ENCODE measurements at places on chromosomes 3 and 15.

GRCh38 chr15:85704720-85705429, 89.8 kb downstream of the KLHL25 start:
- no peak for DNase-seq

GRCh38 chr15:47500842-47501241, 216.5 kb upstream of the SEMA6D start:
- no peak for DNase-seq

DNA sequence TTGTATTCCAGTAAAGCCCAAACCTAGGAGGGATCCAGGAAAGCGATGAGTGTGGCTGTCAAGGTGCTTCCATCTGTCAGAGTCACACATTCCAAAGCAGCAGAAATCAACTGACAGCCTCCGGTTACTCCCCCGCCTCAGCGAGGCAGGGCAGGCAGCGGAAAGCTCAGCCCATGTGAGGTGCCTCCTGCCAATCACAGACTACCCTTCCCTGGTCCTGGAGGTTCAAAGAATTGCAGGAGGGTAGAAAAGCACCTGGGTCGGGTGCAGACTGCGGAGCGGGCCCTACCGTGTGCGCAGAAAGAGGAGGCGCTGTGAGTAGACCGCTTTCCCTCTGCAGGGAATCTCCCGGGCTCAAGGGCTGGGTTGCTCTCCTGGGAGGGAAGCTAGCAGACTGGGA, at the start of gene UPK1B:
Gene UPK1B (plus strand): TSS at position 274 of the 400 bp plus-strand sequence. CDS start 13,144 bp downstream, outside the sequence.
- no peak for DNase-seq

DNA sequence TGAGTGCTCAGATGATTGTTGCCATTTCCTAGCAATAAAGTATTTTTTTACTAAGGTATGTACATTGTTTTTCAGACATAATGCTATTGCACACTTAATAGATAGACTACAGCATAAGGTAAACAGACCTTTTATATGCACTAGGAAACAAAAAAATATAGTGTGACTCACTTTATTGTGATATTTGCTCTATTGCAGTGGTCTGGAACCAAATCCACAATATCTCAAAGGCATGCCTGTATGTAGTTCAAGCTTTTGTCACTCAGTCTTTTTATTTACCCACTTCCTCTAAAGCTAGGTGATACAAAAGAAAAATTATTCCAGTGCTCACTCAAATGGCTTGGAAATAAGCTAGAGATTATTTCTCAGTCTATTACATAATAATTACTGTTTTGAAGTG, 209.9 kb upstream of the VEPH1 start:
- DNase-seq, result no peak

- no peak for DNase-seq
These were observed 73.5 kb upstream of the XCR1 start for GRCh38 chr3:46100812-46101211.

DNA sequence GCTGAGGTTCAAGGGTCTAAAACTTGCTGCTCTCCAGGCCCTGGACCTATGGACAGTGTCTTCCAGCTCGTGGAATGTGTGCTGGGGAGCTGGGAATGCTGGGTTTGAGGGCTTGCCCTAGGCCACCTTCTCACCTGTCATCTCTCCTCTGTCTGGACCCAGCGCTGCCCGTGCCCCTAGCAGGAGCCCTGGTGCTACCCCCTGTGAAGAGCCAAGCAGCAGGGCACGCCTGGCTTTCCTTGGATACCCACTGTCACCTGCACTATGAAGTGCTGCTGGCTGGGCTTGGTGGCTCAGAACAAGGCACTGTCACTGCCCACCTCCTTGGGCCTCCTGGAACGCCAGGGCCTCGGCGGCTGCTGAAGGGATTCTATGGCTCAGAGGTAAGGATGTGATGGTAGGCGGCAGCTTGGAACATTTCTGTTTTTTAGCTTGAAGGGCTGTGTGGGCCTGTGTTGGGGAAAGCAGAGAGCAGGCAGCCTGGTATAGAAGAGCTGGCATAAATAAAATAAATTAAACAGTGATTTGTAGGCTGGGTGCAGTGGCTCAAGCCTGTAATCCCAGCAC, 5.1 kb downstream of the CHRD start:
- no peak for DNase-seq

GRCh38 chr3:14093831-14094230, 30.8 kb downstream of the CHCHD4 start:
- no peak for DNase-seq

- DNase-seq, result no peak
These were observed 9.5 kb downstream of the WNT5A start for GRCh38 chr3:55477306-55478303.

DNA sequence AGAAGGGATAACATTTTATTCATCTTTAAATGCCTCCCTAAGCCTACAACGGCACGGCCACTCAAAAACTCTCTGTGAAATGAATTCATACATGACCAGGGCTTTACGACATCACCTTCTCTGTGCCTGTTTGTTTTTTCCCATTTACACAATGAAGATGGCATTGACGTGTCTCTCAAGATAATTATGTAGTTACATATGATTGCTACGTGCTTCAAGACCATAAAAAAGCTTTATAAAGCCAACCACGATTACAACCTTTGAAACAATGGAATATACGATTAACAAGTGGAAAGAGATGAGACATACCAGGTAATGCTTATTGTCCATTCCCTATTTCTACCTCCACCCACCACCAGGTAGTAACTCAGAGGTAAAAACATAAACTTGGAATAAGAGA, 168.4 kb downstream of the P3H2 start:
- DNase-seq, result no peak

DNA sequence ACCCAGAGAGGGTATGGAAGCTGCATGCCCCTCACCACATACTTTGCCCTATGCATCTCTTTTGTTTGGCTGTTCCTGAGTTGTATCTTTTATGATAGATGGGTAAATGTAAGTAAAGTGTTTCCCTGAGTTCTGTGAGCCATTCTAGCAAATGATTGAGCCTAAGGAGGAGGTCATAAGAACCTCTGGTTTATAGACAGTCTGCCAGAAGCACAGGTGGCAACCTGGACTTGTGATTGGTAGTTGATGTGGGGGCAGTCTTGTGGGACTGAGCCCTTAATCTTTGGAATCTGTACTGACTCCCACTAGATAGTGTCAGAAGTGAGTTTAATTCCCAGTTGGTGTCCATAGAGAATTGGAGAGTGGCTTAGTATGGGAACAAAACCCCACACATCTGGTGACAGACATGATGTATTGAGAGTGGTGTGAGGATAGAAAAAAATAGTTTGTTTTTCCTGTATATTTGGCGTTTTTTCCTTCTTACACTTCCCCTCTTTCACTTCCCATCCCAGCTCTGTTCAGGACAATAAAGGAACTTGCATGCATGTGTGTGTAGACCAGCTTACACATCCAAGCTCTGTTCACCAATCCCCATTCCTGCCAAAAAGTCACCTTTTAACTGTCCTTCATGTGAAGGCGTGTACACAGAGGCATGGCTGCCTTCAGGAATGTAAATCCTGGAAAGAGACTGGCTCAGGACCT, 38.1 kb upstream of the SPPL2A start:
- DNase-seq, result no peak

DNA sequence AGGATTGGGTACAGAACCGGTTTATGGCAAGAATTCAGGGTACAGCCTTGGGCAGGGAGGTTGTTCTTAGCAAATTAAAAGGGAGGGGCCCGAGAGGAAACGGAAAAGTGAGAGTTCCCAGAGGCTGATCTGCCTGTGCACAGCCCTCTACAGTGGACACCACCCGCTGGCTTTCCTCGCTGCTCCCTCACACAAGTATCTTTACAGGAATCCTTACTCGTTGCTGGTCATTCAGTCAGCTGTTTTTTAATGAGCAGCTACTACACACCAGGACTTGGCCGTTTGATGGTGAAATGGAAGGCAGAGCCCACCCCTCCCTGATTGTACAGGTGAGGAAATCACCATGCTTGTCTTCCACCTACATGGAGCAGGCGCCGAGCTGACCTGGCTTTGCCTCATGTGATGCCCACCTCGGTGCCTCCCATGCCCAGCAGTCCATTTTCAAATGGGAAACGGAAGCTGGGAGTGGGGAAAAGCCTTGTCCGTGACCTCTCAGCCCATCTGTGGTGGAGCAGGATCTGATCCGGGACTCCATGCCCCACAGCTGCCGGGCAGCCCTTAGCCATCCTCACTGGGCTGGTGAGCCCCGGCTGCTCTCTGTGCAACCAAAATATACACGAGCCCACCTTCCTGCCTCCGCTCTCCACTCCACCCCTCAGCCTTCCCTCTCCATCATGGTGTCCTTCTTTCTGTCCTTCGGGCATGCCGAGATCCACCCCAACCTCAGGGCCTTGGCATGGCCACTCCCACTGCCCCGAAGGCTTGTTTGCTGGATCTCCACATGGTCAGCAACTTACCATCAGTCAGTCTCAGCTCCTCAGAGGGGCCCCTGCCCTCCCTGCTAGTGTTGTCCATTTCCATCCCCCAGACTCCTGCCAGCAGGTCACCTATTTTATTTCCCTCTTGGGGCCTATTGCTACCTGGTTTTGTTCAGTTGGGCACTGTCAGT, 33.3 kb upstream of the FGD5 start:
- no peak for DNase-seq

DNA sequence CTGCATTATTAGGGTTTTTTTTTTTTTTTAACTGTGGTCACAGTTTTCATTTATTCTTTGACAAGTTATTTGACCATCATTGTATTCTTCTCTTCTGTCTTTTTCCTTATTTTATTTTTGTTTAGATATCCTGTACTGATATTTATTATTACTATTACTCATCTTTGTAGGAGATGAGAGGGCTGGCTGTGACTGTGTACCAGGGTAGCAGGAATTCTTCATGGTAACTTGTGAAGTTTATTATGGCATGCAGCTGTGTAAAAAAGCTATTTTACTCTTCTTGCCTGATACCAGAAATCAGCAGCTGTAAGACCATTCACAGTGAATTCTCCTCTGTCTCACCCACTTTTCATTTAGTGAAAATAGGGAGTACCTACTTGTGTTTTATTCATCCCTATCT, 44.5 kb downstream of the ATP6V1A start:
- DNase-seq, result no peak

DNA sequence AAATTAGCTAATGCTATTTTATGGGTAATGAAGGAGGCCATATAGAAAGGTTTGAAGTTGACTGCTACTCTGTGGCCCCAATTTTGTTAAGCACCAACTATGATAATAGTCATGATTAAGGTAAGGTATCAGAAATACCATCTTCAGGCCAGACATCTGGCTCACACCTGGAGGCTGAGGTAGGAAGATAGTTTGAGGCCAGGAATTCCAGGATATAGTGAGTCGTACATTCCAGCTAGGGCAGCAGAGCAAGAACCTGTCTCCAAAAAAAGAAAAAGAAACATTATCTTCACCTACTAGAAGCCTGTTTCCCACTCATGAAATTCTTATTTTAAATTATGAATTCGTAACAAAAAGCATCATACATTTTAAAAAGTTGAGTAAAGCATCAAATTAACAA, 64.4 kb downstream of the LRRC28 start:
- DNase-seq, result no peak

- no peak for DNase-seq
These were observed 4.3 kb upstream of the COPG1 start for GRCh38 chr3:129245141-129245540.

- DNase-seq, result no peak
These were observed 17.4 kb upstream of the KLHL6 start for GRCh38 chr3:183572935-183573334.

- no peak for DNase-seq
These were observed 256.6 kb downstream of the CNTN3 start for GRCh38 chr3:74357881-74358280.

- no peak for DNase-seq
These were observed 23.6 kb upstream of the RPL35A start for GRCh38 chr3:197926418-197926817.

DNA sequence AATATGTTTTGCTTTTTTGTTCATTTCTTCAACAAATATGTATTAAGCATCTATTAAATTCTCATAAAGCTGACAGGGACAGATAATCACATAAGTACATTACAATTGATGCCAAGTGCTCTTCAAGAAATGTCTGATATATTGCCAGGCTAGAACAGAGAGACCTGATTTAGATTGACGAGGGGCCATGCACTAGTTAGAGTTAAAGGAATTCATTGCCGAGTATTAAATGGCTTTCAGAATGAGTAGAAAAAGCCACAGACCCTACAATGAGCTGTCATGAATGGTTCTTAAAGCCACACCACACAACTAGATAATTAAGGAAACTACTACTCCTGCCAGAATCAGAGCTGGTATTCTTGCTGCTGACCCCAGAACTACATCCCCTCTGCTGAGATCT, 250.2 kb upstream of the MME start:
- DNase-seq, result no peak

GRCh38 chr15:65867244-65867643, 2.0 kb upstream of the RAB11A start:
- DNase-seq, result no peak

DNA sequence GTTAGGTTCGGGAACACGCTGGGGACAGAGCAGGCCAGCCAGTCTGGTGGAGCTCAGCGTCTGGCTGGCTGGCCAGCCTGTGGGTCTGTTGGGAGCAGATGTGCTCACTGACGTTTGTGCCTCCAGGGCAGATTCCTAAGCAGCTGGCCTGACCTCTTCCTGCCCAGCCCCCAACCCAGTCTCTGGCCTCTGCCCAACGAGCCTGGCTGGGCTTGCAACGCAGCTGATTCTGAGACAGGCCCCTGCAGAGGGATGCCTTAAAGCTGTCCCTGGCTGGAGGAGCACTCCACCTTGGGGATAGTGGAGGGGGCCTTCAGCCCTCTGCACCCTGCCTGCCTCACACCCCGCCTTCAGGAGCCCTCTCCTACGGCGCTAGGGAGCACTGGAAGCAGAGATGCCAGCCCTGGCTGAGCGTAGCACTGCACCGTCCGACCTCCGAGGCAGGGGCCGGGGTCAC, 46.0 kb downstream of the KLF13 start:
- DNase-seq, result no peak

GRCh38 chr3:134093956-134094355, 64.2 kb upstream of the SLCO2A1 start:
- DNase-seq, result no peak

GRCh38 chr3:195159117-195159813, 111.7 kb downstream of the XXYLT1 start:
- no peak for DNase-seq

DNA sequence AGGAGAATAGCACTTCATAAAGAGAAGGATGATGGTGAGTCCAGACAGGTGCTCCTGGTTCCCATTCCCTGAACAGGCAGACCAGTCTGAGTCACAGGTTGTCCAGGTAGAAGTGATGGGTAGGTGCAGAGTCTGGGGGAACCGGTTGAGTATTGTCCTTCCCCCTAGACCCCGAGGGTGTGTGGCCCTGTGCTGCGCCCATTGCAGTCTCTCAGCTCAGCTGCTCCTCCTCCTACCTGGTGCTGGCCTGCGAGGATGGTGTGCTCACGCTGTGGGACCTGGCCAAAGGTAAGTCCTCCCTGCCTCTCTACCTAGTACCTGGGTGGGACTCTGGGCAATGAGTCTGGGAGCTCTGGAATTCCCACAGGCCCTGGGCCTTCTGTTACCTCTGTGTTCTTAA, 19.8 kb downstream of the MESP1 start:
- DNase-seq, result no peak

DNA sequence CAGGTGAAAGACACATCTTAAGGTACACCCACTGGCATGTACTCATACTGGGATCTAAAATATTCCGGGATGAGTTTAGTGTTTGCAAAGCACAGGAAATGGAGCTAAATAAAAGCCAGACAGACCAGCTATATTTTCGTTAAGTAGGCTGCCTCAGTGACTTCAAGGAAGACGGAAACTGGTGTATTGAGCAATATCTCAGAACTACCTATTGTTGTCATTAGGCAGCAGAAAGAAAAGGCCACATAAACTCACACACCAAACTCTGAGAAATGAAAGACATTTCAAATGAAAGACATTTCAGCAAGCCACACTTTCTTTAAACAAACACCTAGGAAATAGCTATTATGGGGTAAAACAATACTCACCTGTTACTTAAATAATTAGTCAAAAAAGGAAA, 761.7 kb upstream of the SEMA6D start:
- DNase-seq, result no peak

- DNase-seq, result no peak
These were observed 14.9 kb upstream of the SHC4 start for GRCh38 chr15:48978638-48979037.

All from stimulated activated CD8-positive, alpha-beta memory T cell treated with anti-CD3 and anti-CD28 coated beads, Interleukin-4, amount 100 ng/mL, for 1 hour (primary cell).